SJSA1 (cell line): ENCODE measurements at places on chromosomes 5 and 9. TPM values are rescaled to one million over a fixed set of nuclear protein-coding genes. Genes with fewer than 3 reads are reported as not detected.

DNA sequence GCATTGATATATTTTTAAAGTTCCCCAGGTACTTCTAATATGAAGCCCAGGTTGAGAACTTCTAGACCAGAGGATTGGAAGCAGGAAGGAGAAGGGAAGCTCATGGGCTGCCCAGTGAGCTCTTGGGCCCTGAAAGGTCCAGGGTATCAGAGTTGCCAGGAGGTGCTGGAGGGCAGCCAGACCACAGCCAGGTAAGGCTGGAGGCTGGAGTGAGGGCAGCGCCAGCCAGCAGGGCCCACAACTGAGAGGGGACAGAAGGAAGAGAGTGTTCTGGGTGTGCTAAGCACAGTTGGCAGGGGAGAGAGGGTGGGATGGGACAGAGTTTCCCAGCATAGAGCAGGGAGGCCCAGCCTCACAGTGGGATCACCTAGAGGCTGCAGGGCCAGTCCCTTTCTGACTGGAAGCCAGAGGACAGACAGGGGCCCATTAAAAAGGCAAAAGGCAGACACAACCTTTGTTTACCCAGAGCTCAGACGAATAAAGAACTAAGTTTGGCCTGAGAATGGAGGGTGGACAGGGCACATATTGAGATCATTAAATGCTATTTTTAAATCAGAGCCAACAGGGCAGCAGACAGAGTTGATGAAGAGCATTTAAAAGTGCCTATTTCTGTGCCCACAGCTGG is 94.9 kb downstream of the PDE8B start:
- no peak for DNase-seq

GRCh38 chr5:154753792-154754191 is 1.4 kb upstream of the LARP1 start:
- DNase-seq: peak; percentile 37

DNA sequence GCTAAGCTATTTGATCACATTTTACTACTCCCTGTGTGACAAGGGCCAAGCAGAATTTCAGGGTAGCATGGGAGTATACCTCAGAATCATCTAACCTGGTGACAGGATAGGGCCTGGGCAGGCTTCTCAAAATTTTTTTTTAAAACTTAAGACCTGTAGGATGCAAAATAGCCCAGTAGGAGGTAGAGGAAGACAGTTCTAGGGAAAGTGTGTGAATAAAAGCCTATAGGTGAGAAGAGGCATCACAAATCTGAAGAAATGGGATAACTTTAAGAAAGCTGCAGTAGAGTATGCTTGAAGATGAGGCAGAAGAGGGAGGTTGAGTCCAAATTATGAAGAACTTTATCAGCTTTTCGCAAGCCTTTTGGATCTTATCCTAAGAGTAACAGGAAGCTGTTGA is 32.3 kb downstream of the CNTRL start:
- DNase-seq: no peak

DNA sequence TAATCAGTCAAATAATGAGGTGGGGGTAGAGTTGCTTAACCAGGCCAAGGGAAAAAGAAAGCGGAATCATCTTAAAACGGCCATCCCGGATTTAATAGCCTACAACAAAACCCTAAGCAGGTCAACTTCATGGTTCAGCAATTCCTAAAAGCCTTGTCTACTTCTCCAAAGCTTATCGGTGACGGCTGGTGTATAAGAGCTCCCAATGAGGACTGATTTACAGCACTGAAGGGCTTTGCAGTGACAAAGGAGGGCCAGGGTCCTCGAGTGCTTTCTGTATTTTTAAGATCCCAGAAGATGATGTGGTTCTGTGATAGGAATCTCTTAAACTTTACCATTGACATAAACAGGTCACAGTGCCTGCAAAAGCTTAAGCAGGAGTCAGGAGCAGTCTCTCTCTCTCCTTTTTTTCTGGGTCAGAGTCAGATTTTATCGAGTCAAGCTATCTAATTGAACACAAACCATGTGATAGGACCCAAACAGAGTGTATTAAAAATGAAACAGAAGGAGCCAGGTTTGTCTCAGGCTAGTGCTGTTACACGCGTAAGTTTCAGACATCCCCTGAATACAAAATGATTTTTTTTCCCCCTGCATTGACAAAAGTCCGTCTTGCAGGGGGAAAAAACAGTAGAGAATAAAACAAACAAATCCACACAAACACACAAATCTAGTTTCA is 663.6 kb upstream of the ZNF608 start:
- no peak for DNase-seq

- peak; percentile 52 for DNase-seq
These were observed 260.3 kb upstream of the KLF4 start for GRCh38 chr9:107749787-107750444.

GRCh38 chr9:135499326-135500070 is 984 bp upstream of the MRPS2 start:
- peak; percentile 93 for DNase-seq

- DNase-seq: no peak
These were observed 148.2 kb downstream of the COX7C start for GRCh38 chr5:86765778-86766502.

- no peak for DNase-seq
These were observed 42.7 kb downstream of the ASS1 start for GRCh38 chr9:130487500-130487899.

GRCh38 chr9:115349542-115349941 is 231.6 kb upstream of the TNC start:
- no peak for DNase-seq

GRCh38 chr9:86469476-86470250 is 115.5 kb upstream of the TUT7 start:
- no peak for DNase-seq

GRCh38 chr5:178113141-178113787 is at the start of gene N4BP3:
Gene N4BP3 (plus strand): TSS chr5:178113532. CDS start chr5:178119584, 6,052 bp downstream.
- peak; percentile 57 for DNase-seq

DNA sequence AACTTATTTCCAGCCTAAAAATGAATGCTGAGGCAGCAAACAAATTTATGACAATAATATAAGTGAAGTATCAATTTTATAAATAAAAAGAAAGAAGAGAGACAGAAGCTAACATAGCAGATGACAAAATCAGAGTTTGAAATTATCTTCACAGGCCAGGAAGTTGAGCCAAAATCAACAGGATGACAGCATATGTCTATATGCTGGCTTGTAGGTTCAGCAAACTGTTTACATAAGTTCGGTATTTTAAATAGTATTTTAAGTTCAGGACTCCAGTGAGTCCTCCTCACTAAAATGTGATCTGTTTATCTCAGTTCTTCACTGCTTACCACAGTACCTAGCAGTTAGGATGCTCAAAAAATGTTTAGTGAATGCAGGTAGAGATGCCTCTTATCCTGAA is 359.6 kb upstream of the SMC2 start:
- no peak for DNase-seq

- DNase-seq: peak; percentile 44
These were observed 116.1 kb upstream of the TNC start for GRCh38 chr9:115234094-115234493.

GRCh38 chr9:114395768-114396167 is 8.0 kb upstream of the AKNA start:
- DNase-seq: no peak

DNA sequence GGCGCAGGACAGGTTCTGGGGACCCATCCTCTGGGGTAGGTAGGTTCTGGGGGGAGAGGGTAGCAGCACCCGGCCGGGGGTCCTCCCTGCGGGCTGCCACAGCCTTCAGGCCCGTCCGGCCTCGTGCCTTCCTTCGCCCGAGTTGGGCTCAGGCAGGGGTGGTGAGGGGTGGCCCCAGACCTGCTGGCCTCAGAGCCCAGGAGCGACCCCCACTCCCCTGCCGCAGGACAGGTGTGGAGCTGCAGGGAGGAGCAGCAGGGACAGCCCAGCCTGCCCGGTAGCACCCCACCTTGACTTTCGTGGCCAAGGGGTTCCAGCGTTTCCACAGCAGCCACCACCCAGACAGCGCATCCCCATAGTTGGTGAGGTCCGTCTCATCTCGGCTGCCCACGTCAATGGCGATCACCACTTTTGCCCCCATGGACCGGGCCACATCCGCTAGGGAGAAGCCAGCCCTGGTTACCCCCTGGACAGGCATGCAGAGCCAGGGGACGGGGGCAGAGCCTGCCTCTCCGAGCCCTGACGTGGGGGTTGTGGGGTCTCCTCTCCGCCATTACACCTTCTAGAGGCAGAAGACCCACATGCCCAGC is 3.4 kb upstream of the NSMF start:
- DNase-seq: no peak

DNA sequence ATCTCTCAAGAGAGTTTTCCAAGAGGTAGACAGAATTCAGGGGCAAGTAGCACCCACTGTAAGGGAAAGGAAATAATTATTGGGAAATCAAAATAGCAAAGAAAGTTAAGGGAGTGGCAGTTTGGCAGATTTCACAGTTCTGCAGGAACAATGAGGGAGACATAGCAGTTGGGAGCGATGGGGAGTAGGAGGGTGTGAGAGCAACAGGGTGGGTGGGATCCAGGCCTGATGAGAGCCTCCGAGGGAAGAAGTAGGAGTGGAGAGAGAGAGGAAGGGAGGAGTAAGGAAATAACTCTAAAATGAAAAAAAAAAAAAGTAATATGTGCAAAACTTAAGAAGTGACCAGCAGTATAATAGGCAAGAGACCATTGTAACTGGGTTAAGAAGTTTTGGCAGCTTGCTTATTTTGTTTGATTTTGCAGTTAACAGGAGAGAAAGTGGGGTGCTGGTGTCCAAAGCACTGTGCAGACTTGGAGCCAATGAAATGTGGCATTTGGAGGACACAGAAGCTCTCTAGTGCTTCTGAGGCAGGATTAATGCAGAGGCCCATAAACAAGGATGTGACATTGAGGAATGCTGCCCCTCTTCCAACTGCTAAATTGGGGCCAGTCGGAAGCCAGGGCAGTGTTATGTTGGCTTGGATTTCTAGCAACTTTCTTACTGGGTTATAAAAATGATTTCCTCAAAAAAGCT is 10.2 kb downstream of the TNFAIP8 start:
- no peak for DNase-seq

- no peak for DNase-seq
These were observed 245.0 kb downstream of the FAM114A2 start for GRCh38 chr5:153793699-153794098.

- DNase-seq: no peak
These were observed 16.9 kb upstream of the FREM1 start for GRCh38 chr9:14926941-14927624.

DNA sequence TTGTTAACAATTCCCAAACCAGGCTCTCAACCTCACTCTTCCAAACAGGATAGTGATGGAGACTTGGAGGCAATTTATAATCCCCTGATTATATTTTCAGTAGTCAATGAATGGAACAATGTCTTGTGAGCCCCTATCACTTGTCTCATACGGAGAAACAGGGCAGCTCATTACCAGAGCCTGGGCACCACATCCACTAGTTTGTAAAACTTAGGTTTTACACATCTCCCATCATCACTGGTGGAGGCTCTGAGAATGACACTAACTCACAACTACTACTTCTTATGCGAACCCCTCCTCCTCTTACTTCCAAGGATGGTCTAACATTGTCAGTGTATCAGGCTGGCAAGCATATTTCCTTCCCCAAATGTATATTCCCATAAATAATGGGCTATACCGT is 253.7 kb downstream of the EPB41L4A start:
- DNase-seq: no peak

GRCh38 chr5:31866166-31866565 is 227.2 kb downstream of the PDZD2 start:
- no peak for DNase-seq

- DNase-seq: no peak
These were observed 27.2 kb downstream of the RECK start for GRCh38 chr9:36063804-36064447.

DNA sequence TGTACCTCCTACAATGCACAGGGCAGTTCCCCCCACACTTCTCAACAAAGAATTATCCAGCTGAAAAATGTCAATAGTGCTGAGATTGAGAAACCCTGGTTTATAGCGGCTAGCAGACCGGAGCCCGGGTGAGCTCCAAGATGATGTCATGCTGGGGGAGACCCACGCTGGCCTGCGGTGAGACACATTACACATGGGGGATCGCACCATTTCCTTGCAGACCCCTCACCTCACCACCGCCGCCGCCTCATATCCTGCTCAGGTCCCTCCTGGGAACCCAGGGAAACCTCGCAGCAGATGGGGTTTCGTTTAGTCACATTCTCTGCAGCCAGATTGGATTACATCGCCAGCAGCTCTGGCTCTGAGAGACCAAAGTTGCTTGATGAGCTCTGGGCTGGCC is 14.7 kb upstream of the TNC start:
- DNase-seq: no peak

DNA sequence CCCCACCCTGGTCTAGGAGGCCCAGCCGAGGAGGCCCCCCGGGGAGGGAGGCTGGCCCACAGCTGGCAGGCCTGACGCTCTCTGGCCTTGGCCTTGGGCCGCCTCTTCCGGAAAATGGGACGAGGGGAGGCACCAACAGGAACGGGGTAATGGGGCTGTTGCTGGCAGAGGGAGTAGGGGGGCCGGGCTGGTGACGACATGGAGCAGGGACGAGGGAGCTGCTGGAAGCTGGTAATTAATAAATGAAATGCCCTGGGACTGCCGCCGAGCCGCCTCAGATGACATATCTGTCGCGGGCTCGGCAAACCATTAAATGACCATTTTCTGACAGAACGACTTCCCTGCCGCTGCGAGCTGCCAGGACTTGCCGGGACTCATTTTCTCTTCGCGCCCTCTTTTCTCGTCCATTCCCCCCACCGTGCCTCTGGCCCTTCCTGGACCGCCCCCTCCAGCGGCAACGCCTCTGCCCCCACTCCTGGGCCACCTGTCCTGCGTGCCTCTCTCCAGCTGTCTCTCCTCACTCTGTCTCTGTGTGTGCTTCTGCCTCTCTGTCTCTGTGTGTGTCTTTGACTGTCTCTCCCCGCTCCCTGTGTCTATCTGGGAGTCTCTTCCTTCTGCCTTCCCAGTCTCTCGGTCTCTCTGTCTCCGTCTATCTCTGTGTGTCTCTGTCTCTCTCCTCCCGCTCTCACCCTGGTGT is 215.7 kb downstream of the PAX5 start:
- no peak for DNase-seq

- no peak for DNase-seq
These were observed 8.4 kb downstream of the OBP2B start for GRCh38 chr9:133200631-133201030.

DNA sequence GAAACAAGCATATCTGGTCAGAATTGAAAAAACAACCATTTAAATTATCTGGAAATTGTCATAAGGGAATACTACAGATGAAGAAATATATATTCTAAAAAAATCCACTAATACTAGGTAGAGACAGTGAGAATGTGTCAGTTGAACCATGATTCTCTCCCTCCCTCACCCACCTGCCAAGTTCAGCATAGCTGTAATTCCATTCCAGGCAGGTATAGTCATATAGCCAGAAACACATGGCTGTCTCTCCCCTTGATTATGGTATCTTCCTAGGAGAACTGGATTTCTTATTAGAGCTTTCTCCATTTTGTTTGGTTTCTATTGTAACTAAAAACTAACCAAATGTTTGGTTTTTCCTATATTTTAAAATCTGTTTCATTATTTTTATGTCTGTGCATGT is 509.2 kb downstream of the CDH10 start:
- no peak for DNase-seq

GRCh38 chr5:14286007-14286406 is 142.9 kb downstream of the TRIO start:
- no peak for DNase-seq

- no peak for DNase-seq
These were observed 66.8 kb upstream of the SMC2 start for GRCh38 chr9:104027295-104027694.

Gene FGF10
- not detected in 2 replicates for total RNA-seq

Gene ARHGEF28
- 13.6 and 20.2 TPM in 2 replicates for total RNA-seq

Gene SHISAL2B
- total RNA-seq: not detected in 2 replicates

Gene SPTAN1
- 165 and 181 TPM in 2 replicates for total RNA-seq

Gene ZFP2
- total RNA-seq: not detected in 2 replicates

Gene LECT2
- total RNA-seq: not detected in 2 replicates

Gene MSANTD3
- 73.3 and 79.4 TPM in 2 replicates for total RNA-seq

Gene C9orf50
- not detected in 2 replicates for total RNA-seq

Gene PCDHGA8
- total RNA-seq: 0.32 and 1.1 TPM in 2 replicates

Gene CCL21
- total RNA-seq: not detected in 2 replicates

Gene PDCD1LG2
- 8.8 and 18.4 TPM in 2 replicates for total RNA-seq
